T-helper 2 cell treated with Interferon-gamma antibody and Interleukin-4, amounts not matched to agents 5 μg/mL and 100 μg/mL, for 36 hours (primary cell): ENCODE measurements at places on chromosomes 4 and X.

DNA sequence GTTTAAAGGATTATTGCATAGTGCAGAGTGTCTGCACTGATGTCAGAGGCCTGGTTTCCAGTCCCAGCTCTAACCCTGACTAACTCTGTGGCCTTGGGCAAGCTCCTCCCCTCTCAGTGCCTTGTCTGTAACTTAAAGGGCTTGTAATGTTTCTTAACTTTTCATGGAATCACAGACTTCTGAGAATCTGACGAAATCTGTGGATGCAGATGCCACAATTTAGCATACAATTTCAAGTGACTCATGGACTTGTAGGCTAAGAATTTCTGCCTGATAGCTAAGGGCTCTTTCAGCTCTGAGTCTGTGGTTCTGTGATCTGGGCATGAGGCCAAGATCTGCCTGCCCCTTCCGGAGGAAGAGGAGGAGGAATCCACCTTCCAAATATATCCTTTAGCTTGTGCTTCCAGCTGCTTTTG is 236.9 kb downstream of the AR start:
- no peak overlapping the region for H3K27ac ChIP-seq
- no peaks in the 10 kb centered on the region for H3K4me1 ChIP-seq
- H3K27me3 ChIP-seq, result no peaks in the 10 kb centered on the region

- no peaks in the 10 kb centered on the region for H3K36me3 ChIP-seq
- no peak overlapping the region for H3K27ac ChIP-seq
- no peak for DNase-seq
- H3K4me3 ChIP-seq, result no peak overlapping the region
- no peaks in the 10 kb centered on the region for H3K27me3 ChIP-seq
Measured at GRCh38 chrX:28910487-28910886, 323.2 kb downstream of the IL1RAPL1 start.

DNA sequence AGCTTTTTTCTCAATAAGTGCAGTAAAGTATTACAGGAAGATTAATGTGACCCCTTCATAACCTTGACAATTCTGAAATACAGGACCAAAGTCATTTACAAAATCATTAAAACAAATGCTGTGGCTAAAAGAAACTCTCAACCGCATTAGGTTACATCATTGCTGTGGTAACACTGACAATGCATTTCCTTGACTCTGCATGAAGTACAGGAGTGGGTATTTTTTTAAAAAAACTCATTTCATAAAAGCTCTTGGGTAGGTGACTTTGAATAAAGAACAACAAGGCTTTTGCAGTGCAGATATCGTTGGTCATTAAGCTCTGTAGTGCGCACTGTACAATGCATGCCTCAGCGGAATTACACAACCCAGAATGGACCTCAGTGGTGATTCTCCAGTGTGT is 23.4 kb upstream of the XK start:
- no peaks in the 10 kb centered on the region for H3K36me3 ChIP-seq
- no peak overlapping the region for H3K27ac ChIP-seq
- no peaks in the 10 kb centered on the region for H3K27me3 ChIP-seq

GRCh38 chr4:10584042-10584441 is 100.5 kb downstream of the CLNK start:
- no peak overlapping the region for H3K27ac ChIP-seq
- DNase-seq, result peak; percentile 9
- H3K36me3 ChIP-seq, result no peaks in the 10 kb centered on the region
- peaks cover 2% of the 10 kb centered on the region for H3K27me3 ChIP-seq
- H3K4me3 ChIP-seq, result peak overlapping the region; percentile 39

DNA sequence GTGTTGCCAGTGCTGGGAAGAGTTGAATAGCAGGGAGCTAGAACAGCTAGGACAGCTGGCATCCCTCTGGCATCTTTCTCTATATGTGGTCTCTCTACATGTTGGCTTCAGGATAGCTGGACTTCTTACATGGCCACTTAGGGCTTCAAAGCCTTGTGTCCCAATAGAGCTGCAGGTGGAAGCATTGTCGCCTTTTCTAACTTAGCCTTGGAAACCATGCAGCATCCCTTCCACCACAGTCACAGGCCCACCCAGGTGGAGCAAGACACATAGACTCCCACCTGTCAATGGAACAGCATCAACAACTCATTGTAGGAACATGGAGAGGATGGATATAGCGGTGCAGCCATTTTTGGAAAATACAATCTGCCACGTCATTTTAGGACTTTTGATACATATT is 149.0 kb downstream of the AASDH start:
- no peak for DNase-seq
- no peak overlapping the region for H3K4me3 ChIP-seq
- H3K27me3 ChIP-seq, result peaks cover 7% of the 10 kb centered on the region
- H3K4me1 ChIP-seq, result no peaks in the 10 kb centered on the region
- H3K36me3 ChIP-seq, result no peaks in the 10 kb centered on the region

GRCh38 chr4:119748853-119749252 is 120.2 kb upstream of the PDE5A start:
- no peaks in the 10 kb centered on the region for H3K27me3 ChIP-seq
- H3K36me3 ChIP-seq, result no peaks in the 10 kb centered on the region
- H3K4me1 ChIP-seq, result no peaks in the 10 kb centered on the region

GRCh38 chr4:76689145-76689817 is 208.7 kb downstream of the SOWAHB start:
- DNase-seq, result peak; percentile 5
- no peak overlapping the region for H3K27ac ChIP-seq
- peaks cover 15% of the 10 kb centered on the region for H3K4me1 ChIP-seq

DNA sequence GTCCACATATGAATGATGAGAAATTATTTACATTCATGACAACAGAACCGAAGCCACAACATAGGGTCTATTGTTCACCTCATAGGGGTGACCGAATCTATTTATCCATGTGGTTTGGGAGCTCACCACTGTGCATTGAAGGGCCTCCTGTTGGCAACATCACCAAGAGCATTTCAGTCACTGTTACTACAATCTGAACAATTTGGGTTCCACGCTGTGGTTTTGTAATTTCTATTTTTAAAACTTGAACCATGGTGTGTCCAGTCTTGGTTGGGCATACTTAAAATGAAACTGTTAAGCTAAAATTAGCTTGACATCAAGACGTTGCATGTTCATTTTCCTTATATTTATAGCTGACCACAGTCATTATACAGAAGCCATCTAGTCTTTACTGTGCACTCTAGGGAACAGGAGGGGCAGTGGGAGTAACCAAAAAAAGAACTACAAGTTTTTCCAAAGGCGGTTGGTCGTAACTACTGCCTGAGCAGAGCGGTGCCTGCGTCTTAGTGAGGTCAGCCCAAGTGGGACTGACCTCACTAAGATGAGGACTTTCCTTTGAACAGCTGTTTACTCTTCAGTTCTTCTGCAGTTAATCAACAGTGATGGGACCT is 192.1 kb downstream of the SPRY1 start:
- H3K4me1 ChIP-seq, result peaks cover 10% of the 10 kb centered on the region
- H3K27ac ChIP-seq, result no peak overlapping the region
- no peak for DNase-seq
- H3K36me3 ChIP-seq, result no peaks in the 10 kb centered on the region

GRCh38 chrX:29726811-29727210 is 488.6 kb upstream of the MAGEB2 start:
- no peaks in the 10 kb centered on the region for H3K27me3 ChIP-seq
- DNase-seq, result no peak
- H3K36me3 ChIP-seq, result no peaks in the 10 kb centered on the region
- H3K4me3 ChIP-seq, result no peak overlapping the region

DNA sequence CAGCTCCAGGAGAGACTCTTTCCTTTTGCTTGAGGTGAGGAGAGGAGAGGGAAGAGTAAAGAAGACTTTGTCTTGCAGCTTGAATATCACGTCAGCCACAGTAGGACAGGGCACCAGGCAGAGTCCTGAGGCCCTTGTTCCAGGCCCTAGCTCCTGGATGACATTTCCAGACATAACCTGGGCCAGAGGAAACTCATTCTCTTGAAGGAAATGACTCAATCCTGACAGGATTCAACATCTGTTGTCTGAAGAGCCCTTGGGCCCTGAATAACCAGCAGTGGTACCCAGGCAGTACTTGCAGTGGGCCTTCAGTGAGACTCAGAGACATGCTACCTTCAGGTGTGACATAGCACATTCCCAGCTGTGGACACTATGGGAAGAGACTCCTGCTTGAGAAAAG is 62.8 kb downstream of the FGF16 start:
- DNase-seq, result no peak
- H3K4me3 ChIP-seq, result no peak overlapping the region
- no peaks in the 10 kb centered on the region for H3K27me3 ChIP-seq
- H3K4me1 ChIP-seq, result peaks cover 4% of the 10 kb centered on the region
- H3K27ac ChIP-seq, result no peak overlapping the region

- DNase-seq, result no peak
- no peak overlapping the region for H3K27ac ChIP-seq
- H3K4me1 ChIP-seq, result peaks cover 3% of the 10 kb centered on the region
- H3K27me3 ChIP-seq, result peaks cover 19% of the 10 kb centered on the region
- no peaks in the 10 kb centered on the region for H3K36me3 ChIP-seq
- H3K4me3 ChIP-seq, result no peak overlapping the region
Measured at GRCh38 chr4:108922191-108922590, 159.3 kb upstream of the ETNPPL start.

- H3K27ac ChIP-seq, result no peak overlapping the region
- DNase-seq, result no peak
- no peaks in the 10 kb centered on the region for H3K36me3 ChIP-seq
- H3K4me3 ChIP-seq, result no peak overlapping the region
Measured at GRCh38 chrX:9320940-9321339, 143.9 kb upstream of the TBL1X start.

GRCh38 chr4:139014371-139015268 is 961 bp upstream of the NOCT start:
- peak overlapping the region; percentile 83 for H3K4me3 ChIP-seq
- H3K27ac ChIP-seq, result peak overlapping the region; percentile 83
- H3K36me3 ChIP-seq, result peaks cover 7% of the 10 kb centered on the region
- H3K27me3 ChIP-seq, result no peaks in the 10 kb centered on the region
- no peak for DNase-seq

- H3K4me1 ChIP-seq, result peaks cover 67% of the 10 kb centered on the region
- DNase-seq, result no peak
- no peak overlapping the region for H3K4me3 ChIP-seq
- peaks cover 29% of the 10 kb centered on the region for H3K36me3 ChIP-seq
- no peak overlapping the region for H3K27ac ChIP-seq
- H3K27me3 ChIP-seq, result no peaks in the 10 kb centered on the region
Measured at GRCh38 chr4:184442314-184442635, 32.1 kb downstream of the IRF2 start.
